ENCODE measurements at places on chromosomes 11 and 22.

- DNase-seq: no peak
These were observed 80.6 kb downstream of the KCNJ1 start for GRCh38 chr11:128786507-128786906.

DNA sequence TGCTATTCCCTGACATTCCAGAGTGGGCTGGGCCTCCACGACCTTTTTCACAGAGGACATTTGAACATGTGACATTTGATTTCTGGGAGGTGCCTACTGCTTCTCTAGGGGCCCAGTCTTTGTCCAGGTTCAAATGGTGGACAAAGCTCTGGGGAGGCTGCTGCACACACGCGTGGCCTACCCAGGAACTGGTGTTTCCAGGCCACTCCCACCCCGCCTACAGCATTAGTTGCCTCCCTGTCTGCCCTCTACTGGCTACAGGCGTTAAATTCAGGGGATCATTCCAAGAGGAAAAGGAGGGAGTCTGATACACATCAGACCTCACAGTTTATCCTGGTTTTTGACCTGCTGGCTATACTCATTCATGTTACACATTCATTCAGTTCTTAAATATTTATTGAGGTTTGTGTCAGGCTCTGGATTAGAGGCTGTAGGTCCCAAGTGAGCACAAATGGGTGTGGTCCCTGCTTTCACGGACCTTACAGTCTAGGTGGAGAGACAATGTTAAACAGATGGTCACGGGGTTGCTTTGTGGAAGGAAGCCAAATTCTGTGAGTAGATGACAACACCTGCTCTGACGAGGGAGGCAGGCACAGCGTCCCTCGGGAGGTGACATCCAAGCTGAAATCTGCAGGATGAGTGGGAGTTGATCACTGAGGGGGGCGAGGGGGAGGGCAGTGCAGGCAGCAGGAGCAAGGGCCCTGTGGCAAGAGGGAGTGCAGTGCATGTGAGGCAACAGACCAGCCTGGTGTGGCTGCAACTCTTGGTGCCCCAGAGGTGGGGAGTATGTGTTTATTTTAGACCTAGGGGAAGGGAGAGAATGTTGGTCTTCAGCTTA lies 11.8 kb downstream of the TUB start:
- DNase-seq: no peak

DNA sequence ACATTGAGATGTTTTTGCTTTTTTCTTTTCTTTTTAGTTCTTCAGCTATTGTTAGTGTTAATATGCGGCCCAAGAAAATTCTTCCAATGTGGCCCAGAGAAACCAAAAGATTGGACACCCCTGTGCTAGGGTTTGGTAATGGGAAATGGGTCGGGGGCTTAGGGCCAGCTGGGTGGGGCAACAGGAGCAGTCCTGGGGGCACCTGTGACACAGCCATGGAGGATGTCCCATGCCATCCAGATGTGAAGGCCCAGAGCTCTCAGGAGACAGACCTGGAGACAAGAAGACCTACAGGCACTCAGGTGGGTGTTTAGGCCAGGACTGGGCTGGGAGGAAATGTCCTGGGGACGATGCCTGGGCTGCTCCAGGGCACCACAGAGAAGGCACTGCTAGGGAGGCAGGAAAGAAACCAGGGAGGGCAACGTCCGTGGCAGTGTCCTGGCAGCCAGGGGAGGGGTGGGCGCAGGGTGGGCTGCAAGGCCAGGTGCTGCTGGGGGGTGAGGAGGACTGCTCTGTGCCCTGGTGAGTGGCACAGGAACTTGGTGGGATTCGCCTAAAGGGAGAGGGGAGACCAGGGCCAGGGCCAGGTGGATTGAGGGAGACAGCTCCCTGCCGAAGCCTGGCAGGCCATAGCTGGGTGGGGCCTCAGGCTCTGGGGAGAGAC lies 21.4 kb downstream of the RELT start:
- no peak for DNase-seq

GRCh38 chr11:65821107-65821506 lies 12.7 kb upstream of the SNX32 start:
- no peak for DNase-seq

- DNase-seq: no peak
These were observed 399.4 kb downstream of the LUZP2 start for GRCh38 chr11:24896118-24896835.

GRCh38 chr22:16819249-16819648 lies 6.0 kb downstream of the XKR3 start:
- DNase-seq: no peak

DNA sequence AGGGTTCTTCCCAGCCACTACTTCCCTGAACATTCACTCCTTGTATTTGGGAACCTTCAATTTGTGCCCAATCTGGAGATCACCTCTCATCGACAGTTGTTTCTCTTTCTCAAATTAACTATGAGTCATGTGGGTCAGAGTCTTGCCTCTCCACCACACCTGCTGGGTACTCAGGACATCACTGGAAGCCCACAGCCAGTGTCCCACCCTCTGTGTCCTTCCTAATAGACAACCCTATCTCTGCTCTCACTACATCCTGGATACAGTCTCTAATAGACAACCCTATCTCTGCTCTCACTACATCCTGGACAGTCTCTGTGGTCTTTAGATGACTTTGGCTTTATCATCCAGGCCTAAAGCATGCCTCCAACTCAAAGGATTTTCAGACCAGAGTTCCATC lies 70.1 kb downstream of the ARL14EP start:
- DNase-seq: no peak

GRCh38 chr22:43297270-43298061 lies 45.7 kb downstream of the SCUBE1 start:
- DNase-seq: no peak

DNA sequence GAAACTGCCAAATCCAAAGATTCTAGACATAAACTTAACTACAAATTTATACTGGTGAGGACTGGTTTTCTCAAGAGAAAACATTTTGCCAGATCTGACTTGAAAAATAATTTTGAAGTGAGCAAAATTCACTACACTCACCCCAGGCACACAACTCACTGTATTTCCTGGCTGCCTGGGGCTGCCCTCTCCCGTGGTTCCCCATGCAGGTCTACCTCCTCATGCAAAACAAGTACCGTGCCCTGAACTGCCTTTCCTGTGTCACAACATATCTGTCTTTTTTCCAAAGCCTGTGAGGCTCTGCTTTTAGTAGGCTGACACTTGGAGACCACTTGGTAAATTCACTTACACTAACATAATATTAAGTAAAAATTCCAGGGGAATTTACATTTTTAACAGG lies 76.4 kb downstream of the LIF start:
- DNase-seq: no peak

DNA sequence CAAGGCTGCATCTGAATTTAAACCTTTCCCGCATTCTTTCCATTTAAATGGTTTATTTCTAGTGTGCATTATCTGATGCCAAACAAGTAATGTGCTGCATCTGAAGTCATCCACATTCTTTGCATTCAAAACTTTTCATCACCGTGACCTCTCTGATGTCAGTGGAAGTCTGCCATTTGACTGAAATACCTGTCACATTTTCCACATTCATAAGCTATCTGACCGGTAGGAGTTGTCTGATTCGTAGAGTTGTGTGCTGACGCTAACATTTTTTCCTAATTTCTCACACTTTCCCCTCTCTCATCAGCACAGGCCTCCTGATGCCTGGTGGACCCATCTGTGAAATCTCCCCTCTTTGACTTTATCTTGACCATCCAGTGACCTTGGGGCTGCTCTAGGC lies 79.9 kb upstream of the BARX2 start:
- DNase-seq: no peak

GRCh38 chr11:90491466-90491865 lies 268.6 kb upstream of the CHORDC1 start:
- DNase-seq: no peak

DNA sequence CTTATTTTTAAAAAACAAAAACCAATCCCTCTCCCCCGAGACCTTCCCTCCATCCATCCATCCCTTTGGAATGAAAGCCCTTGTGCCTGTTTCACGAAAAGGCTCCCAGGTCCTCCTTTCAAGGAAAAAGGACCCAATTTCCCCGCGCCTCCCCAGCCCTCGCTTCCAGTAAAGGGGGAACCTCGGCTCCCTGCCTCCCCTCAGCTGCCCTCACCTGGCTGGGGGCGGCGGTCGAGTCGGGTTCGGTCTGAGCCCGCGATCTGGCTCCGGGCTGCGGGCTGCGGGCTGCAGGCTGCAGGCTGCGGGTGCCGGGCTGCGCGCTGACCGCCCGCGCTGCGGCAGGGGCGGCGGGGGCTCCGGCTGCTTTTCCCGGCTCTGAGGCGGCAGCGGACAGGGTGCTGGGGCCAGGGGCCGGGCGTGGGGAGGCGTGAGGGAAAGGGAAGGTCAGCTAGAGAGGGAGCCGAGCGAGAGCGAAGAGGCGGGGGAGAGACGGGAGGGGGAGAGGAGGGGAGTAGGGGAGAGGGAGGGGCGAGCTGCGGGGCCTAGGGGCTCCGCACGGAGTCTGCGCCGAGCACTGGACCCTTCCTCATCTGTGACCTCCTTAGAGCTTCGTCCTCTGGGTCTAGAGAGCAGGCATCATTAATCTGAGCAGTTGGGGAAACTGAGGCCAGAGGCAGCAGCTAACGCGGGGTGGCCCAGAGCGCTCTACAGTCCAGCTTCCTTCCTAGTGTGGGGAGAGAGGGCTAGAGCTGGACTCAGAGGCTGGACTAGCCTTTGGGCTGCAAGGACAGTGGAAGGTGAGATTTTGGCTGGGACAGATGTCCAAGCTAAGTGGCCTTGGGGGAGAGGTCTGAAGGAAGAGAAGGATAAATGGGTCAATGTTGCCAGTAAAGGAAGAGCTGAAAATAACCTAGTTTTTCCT lies at the start of gene C1QTNF4:
Gene C1QTNF4 (minus strand): TSS at position 478 of the 922 bp plus-strand sequence. CDS start 3,601 bp downstream, outside the sequence.
- no peak for DNase-seq

DNA sequence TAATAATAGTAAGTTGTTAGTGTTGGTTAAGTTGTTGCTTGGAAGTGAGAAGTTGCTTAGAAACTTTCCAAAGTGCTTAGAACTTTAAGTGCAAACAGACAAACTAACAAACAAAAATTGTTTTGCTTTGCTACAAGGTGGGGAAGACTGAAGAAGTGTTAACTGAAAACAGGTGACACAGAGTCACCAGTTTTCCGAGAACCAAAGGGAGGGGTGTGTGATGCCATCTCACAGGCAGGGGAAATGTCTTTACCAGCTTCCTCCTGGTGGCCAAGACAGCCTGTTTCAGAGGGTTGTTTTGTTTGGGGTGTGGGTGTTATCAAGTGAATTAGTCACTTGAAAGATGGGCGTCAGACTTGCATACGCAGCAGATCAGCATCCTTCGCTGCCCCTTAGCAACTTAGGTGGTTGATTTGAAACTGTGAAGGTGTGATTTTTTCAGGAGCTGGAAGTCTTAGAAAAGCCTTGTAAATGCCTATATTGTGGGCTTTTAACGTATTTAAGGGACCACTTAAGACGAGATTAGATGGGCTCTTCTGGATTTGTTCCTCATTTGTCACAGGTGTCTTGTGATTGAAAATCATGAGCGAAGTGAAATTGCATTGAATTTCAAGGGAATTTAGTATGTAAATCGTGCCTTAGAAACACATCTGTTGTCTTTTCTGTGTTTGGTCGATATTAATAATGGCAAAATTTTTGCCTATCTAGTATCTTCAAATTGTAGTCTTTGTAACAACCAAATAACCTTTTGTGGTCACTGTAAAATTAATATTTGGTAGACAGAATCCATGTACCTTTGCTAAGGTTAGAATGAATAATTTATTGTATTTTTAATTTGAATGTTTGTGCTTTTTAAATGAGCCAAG lies 2.7 kb downstream of the NEAT1 start:
- no peak for DNase-seq

DNA sequence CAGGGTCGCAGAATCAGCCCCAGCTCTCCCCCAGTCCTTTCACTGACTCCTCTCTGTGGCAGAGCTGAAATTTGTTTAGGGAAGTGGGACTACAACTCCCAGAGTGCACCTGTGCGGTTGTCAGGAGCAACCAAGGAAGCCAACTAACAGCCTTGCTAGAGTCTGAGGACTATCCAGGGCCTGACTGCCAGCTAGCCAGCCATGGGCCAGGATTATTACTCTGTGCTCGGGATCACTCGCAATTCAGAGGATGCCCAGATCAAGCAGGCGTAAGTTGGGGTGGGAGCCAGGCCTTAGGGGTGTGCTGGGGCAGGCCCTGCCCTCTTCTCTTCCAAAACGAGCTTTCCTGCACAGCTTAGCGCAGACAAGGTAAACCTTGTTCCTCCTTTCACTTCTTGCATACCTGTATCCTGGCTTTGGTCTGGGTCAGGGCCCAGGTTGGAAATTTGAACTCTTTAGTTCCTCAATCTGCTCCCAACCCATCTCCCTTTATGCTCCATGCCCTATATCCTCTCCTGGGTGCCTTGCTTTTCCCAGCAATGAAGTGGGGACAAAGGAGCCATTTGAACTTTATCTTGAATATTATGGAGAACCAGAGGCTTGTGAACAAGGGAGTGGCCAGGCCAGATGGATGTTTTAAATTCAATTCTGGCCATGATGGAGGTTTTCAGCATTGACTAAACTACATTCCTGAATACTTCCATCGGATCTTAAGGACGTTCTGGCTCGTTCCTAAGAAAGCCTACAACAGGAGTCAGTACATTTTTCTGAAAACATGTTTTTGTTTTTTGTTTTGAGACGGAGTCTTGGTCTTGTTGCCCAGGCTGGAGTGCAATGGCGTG lies at the start of gene DNAJB13:
Gene DNAJB13 (plus strand): TSS at position 158 of the 842 bp plus-strand sequence. CDS start 44 bp downstream, at position 202.
- no peak for DNase-seq

- no peak for DNase-seq
These were observed 3.1 kb downstream of the FDX1 start for GRCh38 chr11:110432713-110433392.

DNA sequence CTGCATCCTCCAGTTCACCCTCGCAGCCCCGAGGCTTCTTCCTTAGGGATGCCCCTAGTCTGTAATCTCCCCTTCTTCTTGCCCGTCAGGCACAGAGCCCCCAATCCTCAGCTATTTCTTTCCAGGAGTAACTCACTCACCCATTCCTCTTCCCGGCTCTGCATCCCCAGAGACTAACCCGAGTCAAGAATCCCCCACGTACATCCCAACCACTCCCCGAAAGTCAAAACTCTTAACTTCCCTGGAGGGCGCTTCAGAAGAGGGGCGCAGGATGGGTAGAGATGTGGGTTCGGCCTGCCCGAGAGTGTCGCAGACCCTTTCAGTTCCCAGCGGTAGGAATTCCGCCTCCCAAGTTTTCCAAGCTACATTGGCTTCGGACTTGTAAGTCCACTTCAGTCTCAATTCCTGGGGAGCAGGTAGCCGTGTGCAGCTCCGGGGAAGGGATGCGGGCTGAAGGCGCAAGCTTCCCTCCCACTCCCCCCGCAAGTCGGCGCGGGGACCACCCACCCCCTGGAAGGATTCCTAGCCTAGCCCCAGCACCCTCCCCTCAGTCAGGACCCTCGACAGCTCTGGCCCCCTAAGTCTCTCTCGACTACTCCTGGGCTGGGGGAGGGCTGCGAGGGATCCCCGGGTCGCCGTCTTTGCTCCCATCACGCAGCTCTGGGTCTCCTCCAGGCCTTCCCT lies 871 bp downstream of the BDNF start:
- no peak for DNase-seq

All from cortex of kidney (tissue), 1 donor.